ENCODE measurements at places on chromosomes 2 and 18.

DNA sequence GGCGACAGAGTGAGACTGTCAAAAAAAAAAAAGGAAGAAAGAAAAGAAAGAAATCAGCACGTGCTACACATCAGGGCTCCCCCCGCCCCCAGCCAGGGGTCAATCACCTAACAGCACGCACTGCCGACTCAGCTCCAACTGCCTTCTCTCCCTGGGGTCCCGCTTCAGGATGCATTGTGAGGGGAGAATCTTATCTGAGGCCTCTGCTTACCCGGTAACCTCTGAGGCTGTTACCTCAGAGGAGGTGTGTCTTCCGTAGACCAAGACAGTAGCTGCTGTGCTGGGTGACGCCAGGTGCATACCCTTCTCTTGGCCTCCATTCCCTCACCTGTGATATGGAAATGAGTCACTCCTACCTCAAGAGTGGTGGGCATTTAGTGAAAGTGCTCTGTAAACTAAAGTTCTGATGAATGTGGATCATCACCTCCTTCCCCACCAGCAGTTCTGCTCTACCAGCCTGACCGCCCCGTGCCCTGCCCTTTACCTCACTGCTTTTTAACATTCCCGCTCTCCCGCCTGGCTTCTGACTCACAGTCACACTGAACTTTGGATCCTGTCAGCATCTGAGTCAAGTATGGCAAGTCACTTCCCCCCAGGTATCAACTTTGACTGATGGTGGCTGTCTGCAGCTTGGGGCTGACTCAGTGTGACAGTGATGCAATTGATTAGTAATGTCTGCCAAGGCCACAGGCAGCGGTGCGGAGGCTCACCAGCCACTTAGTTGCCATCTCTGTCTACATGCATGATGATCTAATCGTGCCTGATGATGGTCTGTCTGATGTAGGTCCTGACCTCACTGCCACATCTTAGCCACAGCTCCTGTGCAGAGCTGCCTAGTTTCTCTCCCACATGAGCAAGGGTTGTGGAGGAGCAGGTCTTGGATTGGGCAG lies 20.1 kb downstream of the ARID5A start:
- no peak for DNase-seq

DNA sequence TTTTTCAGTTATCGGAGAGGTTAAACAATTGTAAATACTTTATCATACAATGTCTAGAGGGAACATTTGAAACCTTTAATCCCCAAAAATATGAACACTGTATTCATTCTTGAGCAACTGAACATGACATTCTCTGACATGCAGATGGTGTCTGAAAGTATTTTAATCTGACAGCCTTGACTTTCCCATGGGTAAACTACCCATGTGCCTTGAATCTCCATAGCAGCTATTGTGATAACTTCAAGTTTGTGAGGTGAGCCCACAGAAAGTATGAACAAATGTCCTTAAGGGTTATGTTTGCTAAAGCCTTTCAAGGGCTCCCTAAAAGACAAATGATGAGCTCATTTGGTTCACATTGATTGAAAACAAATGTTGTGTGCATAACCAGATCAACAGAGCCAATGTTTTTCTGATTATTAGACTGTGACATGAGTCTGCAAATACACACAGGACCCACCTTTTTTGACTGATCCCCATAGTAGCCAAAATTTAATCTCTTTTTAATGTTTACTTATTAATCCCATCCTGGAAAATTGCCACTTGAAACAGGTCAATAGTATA lies 1326.0 kb downstream of the LRP1B start:
- no peak for DNase-seq

DNA sequence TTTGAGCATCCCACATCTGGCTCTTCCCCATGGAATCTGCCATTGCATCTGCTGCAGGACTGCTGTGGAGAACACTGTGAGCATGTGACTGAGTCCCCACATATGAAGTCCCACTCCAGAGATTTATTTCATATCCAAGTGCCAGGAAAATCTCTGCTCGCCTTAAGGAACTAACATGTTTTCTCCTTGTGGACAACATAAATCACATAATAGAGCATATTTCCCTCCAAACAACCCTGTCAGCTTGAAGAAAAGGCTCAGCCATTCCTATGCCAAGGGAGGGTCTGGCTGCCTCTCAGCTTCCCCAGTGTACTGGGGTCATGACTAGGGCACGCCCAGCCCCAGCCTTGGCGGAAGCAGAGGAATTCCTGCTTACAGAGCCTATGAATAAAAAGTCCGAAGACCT lies 193.7 kb downstream of the DNER start:
- no peak for DNase-seq

DNA sequence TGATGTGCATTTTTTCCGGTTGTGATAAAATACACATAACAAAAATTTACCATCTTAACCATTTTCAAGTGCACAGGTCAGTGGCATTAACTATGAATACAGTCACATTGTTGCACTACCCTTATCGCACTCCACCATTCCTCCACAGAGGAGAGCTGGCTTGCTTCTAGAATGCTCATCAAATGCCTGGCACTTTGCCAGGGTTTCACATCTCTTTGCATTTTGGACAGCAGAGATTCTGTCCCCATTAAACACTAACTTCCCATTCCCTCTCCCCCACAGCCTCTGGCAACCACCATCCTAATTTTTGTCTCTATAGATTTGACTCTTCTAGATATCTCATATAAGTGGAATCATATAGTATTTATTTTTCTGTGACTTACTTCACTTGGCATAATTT lies 165.0 kb downstream of the ASB1 start:
- DNase-seq, result no peak

GRCh38 chr2:121450301-121450700 lies 80.4 kb upstream of the RNU4ATAC start:
- no peak for DNase-seq

DNA sequence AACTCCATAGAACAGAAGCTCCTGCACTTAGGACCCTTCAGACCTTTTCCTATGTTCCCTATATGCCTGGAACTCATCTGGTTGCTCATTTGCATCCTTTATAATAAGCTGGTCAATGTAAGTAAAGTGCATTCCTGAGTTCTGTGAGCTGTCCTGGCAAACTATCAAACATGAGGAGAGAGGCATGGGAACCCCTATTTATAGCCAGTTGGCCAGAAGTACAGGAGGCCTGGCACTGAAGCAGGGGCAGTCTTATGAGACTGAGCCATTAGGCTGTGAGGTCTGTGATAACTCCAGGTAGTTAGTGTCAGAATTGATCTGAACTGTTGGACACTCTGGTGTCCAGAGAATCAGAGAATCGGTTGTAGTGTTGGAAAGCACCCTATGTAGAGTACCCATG lies 88.4 kb downstream of the EHD3 start:
- no peak for DNase-seq

- no peak for DNase-seq
These were observed 77.3 kb upstream of the LAPTM4A start for GRCh38 chr2:20128506-20129330.

GRCh38 chr18:73696698-73697097 lies 450.9 kb downstream of the FBXO15 start:
- no peak for DNase-seq

DNA sequence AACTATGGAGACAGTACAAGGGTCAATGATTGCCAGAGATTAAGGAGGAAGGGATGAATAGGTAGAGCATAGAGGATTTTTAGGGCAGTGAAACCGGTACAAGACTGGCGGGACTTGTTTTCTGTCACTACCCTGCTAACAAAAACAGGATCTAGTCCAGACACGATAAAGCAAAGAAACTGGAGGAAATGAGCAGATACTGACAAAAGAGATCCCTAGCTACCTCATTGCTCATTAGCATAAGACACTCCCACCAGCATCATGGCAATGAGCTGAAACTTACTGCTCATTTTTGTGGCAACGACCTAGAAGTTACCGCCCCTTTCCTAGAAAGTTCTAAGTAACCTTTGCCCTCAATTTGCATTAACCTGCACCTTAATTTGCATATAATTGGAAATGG lies 131.2 kb downstream of the ETAA1 start:
- DNase-seq, result no peak

DNA sequence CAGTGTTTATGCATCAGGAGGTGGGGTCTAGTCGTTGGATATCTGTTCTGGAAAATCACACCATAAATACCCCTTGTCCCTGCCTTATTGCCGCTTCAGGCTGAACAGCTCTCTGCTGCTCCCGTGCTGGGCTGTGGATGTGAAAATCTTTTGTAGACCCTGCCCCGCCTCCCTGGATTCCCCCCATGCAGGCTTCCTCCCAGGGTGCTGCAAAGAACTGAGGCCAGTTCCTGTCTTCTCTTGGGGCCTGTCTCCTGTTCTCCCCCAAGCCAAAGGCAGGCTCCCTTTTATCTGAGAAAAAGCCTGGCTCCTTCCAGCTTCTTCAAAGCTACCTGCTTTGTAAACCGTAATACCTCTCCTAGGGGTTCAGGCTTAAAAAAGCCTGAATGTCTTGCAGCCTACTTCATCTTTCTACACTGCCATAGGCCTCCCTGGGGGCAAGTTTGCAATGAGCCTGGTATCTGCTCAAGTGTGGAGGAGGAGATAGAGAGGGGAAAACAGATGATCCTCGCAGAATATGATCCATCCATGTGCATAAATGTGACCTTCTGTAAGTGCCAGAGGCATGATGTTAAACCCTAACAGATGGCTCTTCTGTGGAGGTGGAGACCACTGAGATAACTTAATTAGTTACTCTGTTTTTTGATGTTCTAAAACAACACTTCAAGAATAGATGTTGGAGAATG lies 55.3 kb downstream of the VWA3B start:
- DNase-seq, result no peak

DNA sequence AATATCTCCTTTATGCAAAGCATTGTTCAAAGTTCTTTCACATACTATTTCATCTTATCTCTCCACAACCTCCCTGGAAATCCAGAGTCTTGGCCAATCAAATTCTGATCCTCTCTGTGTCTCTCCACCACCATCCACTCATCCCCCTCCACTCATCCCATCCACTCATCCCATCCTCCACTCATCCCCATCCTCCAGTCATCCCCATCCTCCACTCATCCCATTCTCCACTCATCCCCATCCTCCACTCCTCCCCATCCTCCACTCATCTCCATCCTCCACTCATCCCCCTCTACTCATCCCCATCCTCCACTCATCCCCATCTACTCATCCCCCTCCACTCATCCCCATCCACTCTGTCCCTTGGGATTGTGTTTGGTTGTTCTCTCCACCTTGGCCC lies 101.1 kb downstream of the BCL2 start:
- no peak for DNase-seq

GRCh38 chr2:221724631-221725203 lies 152.6 kb upstream of the EPHA4 start:
- no peak for DNase-seq

DNA sequence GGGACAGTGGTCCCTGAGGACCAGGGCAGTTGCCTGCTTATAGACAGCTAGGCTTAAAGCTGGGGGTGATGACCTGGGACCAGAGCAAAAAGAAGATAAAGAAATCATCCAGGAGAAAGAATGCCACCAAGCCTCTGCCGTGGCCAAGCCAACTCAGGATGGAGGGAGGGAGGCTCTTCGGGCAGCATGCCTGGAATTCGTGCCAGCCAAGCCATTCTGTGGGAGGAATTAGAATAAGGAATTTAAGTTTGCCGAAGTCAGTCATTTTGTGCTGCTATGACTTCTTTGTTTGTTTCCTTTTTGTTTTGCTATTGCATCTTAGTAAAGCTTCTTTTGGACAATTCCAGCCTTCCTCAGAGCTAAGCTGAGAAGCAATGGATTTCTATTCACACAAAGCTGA lies 124.1 kb downstream of the EN1 start:
- no peak for DNase-seq

GRCh38 chr2:215626812-215627281 lies 191.0 kb upstream of the FN1 start:
- no peak for DNase-seq

GRCh38 chr2:166184789-166185188 lies 57.0 kb upstream of the SCN1A start:
- DNase-seq, result no peak

GRCh38 chr18:12246849-12247808 lies 7.0 kb upstream of the CIDEA start:
- no peak for DNase-seq

DNA sequence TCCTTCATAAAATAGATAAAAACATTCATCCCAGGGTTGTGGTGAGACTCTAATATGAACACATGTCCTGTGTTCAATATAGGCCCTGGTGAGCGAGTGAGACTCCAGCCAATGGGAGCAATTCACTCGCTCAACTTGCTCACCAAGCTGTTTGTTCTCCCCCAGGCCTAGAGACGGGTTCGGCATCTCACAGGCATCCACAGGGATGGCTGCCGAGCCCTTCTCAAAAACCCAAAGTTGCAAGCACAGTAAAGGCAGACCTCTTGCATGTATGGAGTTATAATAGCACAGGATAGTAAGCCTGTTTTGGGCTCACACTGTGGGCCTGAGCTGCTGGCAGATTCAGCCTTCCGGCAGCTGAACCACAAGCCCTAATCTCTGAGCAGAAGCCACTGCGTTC lies 15.7 kb downstream of the PARD6G start:
- DNase-seq, result no peak

DNA sequence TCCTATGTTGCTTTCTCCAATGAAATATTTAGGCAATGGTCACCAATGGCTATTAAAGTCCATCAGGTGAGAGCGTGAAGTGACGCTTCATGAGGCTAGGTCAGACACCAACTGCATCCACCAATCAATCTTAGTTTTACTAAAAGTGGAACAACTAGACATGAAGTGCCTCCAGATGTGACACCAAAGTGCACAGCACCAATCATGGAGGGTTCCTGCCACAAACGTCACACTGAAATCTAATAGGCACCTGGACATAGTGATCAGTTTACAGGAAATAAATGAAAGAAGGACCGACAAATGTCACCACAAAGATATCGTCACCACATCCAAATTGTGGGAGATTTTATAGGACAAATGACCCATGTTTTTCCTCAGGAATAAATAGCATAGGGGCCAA lies 70.5 kb downstream of the PSMG2 start:
- no peak for DNase-seq

GRCh38 chr2:199469514-199470360 lies 12.0 kb upstream of the SATB2 start:
- DNase-seq, result no peak

GRCh38 chr2:192773044-192773443 lies 578.3 kb upstream of the TMEFF2 start:
- no peak for DNase-seq

DNA sequence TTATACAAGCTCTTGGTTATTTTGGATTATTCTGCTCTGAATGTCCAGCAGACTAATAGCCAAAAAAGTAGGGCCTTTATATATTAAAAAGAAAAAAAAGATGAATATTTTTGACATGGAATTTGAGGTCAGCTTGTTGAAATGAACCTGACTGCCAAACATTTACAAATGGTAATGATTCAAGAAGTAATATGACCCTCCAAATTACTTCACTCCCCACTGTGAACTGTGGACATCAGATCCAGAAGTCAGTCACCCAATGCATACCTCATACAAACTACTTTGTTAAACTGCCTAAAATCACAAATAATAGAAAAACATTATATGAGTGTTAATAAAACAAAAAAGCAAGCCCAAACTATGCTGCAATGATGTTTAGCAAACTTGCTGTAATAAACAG lies 10.0 kb downstream of the EPG5 start:
- no peak for DNase-seq

DNA sequence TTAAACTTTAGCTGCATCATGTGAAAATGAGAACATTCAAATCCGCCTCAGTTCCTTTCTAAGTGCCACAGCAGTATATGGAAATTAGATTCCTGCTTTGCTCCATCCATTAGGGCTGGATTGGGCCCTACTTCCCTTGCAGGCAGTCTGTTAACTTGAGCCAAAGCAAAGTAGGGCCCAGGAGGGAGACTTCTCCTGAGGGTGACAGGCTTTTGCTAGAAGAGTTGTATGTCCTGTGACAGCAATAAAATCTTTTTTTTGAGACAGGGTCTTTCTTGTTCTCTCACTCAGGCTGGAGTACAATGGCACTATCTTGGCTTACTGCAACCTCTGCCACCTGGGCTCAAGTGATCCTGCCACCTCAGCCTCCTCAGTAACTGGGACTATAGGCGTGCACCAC lies 28.1 kb downstream of the VIL1 start:
- no peak for DNase-seq
